A549 treated with DMSO at 1 μM for 4 hours (cell line): ENCODE measurements at places on chromosomes 3 and 15. TPM values are rescaled to one million over a fixed set of nuclear protein-coding genes. Genes with fewer than 3 reads are reported as not detected.

Gene MORC1
- not detected in 5 replicates for total RNA-seq

Gene DISP2
- 0.32 to 1.3 TPM (median 1.2 TPM) in 5 replicates for total RNA-seq

Gene MGLL
- 60.0 to 73.4 TPM (median 65.8 TPM) in 5 replicates for total RNA-seq

Gene ANKUB1
- total RNA-seq: not detected in 5 replicates

Gene ARHGAP31
- 0.94 to 2.0 TPM (median 1.5 TPM) in 5 replicates for total RNA-seq

Gene SLC7A14
- total RNA-seq: not detected in 5 replicates

Gene ATP13A5
- not detected in 5 replicates for total RNA-seq

Gene ACOX2
- total RNA-seq: 7.8 to 11.7 TPM (median 10.8 TPM) in 5 replicates

Gene GHSR
- total RNA-seq: not detected in 5 replicates

Gene SERPINI2
- not detected in 5 replicates for total RNA-seq

Gene ADAMTSL3
- 0.31 to 0.76 TPM (median 0.48 TPM) in 5 replicates for total RNA-seq

Gene YEATS2
- total RNA-seq: 8.5 to 12.9 TPM (median 12.3 TPM) in 5 replicates

Gene ABHD10
- total RNA-seq: 20.6 to 27.3 TPM (median 25.5 TPM) in 5 replicates

Gene MYRIP
- total RNA-seq: not detected in 5 replicates

Gene GPR27
- total RNA-seq: 2.6 to 4.0 TPM (median 3.1 TPM) in 5 replicates

Gene ALG1L2
- not detected in 5 replicates for total RNA-seq
